ENCODE measurements at places on chromosomes 5 and 9.
A peak's percentile ranks its signal among the peaks of the same experiment; 100 is the strongest.

DNA sequence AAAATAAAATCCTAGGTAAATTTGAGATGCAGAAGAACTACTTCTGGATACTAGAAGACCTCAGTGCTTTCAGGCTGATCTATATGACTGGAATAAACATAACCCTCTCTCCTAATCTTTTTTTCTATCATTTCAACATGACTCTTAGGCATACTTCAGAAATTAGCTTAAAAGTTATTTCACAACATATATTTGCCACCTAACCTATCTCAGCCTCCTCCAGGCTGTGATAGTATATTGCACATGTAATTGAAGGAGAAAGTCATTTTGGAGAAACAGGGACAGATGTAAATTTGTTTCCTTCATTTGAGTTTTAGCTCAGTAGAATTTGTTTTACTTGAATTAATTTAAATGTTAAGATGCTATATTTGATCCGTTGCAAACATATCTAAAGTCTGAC, 1932.3 kb upstream of the CDH6 start:
- ATAC-seq = no peak

- ATAC-seq = no peak
These were observed 37.9 kb downstream of the PCDH1 start for GRCh38 chr5:141840280-141840812.

- no peak for ATAC-seq
These were observed 89.7 kb downstream of the HRH2 start for GRCh38 chr5:175747539-175748060.

- ATAC-seq = no peak
These were observed 354.8 kb downstream of the DMRT2 start for GRCh38 chr9:1404940-1405339.

GRCh38 chr5:175347027-175347426, 97.0 kb downstream of the DRD1 start:
- no peak for ATAC-seq

GRCh38 chr9:20623021-20623747, 885 bp upstream of the MLLT3 start:
- peak; percentile 28 for ATAC-seq

GRCh38 chr9:135480071-135480939, 723 bp downstream of the PPP1R26 start:
- ATAC-seq = peak; percentile 23
